Right forelimb (tissue), 1 donor: ENCODE measurements at places on chromosomes 6 and 20.

DNA sequence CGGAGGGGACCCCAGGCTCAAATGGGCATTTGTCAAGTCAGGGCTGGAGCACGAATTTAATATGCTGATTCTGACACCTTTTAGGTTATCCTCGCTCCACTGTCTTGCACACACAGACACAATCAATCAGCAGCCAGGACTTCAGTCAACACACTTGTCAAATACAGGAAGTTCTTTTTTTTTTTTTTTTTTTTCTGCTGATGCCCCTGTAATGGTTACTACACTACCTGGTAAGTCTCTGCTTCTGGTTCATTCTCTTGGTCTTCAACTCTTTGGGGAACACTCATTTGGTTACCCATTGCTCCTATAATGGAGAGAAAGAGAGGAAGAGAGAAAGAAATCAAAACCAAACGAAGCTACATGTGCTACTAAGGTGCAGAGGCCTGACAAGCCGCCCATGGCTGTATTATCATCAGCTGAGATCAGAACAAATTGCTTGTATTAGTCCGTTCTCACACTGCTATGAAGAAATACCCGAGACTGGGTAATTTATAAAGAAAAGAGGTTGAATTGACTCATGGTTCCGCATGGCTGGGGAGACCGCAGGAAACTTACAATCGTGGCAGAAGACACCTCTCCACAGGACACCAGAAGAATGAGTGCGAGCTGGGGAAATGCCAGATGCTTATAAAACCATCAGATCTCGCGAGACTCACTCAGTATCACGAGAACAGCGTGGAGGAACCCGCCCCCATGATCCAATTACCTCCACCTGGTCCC is 11.8 kb downstream of the BCAS1 start:
- no peak for DNase-seq

GRCh38 chr20:40887105-40887504 is 141.5 kb upstream of the TOP1 start:
- DNase-seq: no peak

GRCh38 chr6:129517288-129517687 is 192.7 kb downstream of the ARHGAP18 start:
- no peak for DNase-seq

GRCh38 chr20:64161356-64162238 is 2.7 kb upstream of the MYT1 start:
- peak; percentile 73 for DNase-seq

DNA sequence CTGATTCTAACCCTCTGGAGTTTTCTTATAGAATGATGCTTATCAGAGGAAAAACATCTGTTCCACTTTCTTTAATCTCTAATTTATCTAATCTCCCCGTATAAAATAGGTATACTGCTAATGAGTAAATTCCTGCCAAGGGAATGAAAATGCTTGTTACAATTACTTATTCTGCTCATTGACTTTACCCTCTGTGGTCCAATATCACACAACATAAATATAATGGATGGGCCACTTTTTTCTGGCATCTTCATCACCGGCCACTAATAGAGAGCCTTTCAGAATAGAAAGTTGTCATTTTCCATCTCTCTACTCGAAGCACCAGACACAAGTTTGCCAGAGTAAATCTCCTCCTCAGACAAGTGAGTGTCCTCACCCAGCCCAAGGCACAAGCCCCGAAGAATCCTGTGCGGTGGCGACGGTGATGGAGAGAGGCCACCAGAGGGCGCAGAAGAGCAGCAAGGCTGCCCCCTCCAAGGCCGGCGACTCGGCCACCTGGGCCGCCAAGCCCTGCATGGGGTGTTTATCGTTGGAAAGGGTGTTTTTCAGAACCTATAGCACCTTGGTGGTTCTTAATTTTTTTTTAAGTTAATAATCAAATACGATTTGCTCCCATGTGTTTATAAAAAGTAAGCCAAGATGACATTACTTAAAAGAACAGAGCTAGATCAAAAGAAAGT is 212.9 kb upstream of the ARID1B start:
- peak; percentile 86 for DNase-seq

DNA sequence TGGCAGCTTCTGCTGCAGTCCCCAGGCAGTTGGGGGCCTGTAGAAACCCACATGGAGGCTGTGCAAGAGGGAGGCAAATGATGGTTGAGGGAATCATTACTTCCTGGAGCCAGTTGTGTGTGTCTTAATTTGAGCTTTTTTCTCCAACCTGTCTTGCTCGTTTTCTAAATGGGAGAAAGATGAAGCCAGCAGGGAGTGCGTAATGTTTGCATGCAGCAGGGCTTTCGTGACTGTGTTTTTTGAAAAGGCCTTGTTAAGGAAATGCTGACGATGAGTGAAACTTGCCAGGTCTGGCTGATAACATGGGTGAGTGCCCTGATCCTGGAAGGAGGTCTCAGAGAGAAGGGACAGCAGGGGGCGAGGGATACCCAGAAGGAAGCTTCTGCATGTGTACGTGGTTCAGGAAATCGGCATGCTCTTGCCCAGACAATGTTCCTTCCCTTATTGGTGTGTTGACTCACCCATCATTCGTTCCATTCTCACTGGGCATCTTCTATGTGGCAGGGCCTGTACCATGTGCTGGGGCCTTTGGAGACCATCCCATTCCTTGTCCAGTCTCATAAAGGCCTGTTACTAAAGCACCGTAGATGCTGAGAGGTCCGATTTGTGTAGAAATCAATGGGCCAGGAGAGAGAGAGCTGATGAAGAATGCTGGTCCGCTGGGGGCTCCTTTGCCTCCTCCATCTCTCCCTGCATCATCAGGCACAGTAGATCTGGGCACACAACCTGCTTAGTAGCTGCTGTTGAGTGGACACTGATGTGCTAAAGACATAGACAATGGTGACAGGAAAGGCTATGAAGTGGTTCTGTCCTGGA is 27.4 kb downstream of the GLP1R start:
- peak; percentile 12 for DNase-seq

- DNase-seq: no peak
These were observed 361.2 kb downstream of the UTRN start for GRCh38 chr6:144646093-144647056.

DNA sequence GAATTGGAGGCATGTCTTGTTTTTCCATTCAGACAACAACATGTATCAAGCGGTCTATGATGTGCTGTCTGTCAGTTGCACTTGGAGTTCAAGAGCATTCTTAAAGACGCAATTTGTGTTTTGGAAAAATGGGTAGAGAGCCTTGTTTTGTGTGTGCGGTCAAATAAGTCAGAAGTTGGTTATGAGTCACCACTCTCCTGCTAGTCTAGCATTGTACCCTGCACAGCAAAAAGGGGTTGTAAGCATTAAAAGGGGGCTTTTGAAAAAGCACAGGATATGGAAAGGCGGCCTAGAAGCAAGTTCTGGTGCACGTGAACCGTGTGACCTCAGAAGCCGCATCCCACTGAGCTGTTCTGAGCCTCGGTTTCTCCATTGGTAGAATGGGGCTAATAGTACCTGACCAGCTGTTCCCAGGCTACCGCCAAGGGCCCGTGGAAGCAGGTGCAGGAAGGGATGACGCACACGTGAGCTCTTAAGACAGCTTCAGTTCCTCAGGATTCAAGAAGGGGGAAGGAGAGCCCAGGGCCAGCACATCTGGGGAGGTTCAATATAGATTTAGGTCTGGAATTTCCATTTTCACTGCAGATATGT is 61.6 kb upstream of the SNX9 start:
- DNase-seq: no peak

GRCh38 chr6:73798592-73798991 is 102.6 kb downstream of the CD109 start:
- DNase-seq: no peak

DNA sequence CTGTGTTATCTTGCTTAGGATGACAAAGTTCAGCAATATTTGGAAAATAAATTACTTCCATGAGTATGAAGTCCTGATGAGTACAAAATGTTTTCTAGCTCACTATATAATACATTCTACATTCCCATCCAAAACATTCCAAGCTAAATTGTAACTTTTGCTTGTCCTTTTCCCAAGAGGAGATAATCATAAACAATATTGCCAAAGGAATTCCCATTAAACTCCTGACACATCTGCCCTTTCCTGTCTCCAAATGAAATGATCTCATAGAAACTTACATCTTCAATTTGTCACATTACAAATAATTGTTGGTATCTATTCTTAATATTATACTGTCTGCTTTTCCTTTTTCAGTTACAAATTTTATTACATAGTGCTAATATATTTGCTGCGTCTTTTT is 20.4 kb upstream of the SENP6 start:
- DNase-seq: no peak

- DNase-seq: peak; percentile 2
These were observed 76.9 kb upstream of the SIRPA start for GRCh38 chr20:1818247-1818840.

GRCh38 chr6:19159089-19159488 is 678.1 kb upstream of the ID4 start:
- DNase-seq: no peak

DNA sequence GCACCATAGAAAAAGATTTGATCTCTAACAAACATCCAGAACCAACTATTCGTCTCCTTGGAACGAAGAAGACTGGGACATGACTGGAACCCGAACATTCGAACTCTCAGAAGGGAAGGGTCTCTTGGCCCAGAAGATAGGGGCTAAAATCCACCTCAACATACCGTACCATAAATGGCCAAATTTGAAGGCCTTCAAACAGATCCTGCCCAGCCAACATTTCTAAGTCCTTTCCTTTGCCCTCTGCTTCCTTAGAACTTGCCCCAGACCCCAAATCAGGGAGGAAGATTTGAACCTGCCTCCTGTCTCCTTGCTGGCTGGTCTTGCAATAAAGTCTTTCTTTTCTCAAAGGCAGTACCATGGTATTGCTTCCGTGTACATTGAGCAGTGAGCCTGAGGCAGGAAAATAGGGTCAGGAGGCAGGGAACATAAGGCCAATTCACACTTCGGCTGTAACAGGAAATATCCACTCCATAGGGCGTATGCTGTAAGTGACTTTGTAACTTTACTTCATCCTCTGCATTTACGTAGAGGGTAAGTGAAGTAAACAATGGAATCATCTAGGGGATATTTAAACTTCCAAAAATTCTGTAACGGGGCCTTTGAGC is 1.8 kb upstream of the PXDC1 start:
- peak; percentile 44 for DNase-seq

DNA sequence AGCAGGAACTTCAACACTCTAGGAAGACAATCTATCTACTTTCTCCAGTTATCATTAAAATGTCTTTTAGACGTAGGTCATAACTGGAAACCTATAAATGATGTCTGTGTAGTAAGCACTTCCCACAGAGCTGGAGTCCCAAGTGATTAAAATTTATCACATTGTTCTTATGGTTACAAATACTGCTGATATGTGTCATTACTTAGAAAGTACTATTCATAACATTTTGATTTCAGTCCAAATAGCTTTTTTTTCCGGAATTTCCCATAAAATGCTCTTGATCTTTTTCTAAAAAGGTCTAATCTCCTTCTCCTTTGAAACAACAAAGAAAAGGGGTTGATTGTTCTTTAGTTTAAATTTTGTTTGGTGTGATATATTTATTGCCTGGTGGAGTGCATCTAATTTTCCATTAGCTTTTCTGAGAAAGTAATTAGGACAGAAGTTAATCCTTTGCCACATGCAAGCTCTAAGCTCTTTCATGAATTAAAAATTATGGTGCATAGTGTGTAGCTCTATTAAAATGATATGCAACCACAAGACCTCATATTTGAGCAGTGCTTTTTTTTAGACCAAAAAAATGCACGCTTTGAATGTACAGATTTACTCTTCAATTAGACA is 132.7 kb upstream of the TCF21 start:
- DNase-seq: no peak

DNA sequence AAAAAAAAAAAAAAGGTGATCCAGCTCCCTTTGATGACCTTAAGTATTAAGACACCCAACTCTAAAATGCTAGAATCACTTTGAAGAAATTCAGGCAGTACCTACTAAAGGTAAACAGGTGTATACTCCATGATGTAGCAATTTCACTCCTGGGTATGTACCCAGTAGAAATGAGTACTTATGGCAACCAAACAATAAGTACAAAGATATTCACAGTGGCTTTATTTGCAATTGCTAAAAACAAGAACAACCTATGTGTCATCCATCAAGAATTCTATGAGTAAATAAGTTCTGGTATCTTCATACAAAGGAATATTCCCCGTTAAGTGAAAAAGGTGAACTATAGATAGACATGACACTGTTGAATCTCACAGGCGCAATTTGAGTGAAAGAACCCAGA is 29.4 kb downstream of the MDGA1 start:
- no peak for DNase-seq

DNA sequence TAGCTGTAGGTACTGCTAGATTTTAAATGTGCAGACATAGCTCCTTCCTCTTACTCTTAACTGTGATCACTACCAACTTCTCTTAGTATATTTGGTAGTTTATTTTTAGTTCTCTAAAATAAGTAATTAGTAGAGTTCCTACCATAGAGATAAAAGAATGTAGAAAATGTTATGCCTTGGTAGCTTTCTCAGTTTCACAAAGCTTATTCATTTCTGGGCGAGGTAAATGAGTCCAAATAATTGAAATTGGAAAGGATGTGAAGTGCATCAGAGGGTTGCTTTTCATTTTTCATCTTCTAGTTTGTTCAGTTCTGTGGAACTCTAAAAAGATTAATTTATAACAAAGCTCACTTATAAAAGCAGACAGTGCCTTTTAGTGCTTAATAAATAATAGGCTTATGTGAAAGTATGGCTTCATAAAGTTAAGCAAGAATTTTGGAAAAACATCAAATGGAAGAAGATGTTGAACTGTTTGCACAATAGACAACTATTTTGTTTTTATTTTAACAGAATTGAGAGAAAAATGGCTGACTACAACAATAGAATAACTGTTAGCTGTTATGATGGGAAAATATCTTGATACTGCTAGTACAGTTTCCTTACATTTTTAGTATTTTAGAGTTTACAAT is 303.7 kb downstream of the UTRN start:
- no peak for DNase-seq

DNA sequence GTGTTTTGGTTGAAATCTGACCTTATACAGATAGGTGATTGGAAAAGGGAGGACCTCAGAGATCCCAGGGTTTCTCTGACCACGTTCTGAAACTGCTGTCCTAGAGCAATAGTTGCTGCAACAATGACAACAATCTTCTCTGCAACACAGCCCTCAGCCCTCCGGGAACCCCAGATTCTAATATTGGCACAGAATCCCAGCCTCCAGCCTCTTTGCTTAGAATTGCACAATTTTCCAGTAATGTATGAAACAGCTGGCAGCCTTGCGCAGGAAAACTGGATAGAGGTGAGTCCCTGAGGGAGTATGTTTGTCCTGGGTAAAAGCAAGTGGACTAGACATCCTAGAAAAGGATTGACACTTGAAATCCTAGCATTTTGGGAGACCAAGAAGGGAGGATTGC is 30.4 kb upstream of the PNRC1 start:
- DNase-seq: peak; percentile 53

GRCh38 chr6:32905078-32905477 is 35.8 kb downstream of the HLA-DMB start:
- DNase-seq: no peak

DNA sequence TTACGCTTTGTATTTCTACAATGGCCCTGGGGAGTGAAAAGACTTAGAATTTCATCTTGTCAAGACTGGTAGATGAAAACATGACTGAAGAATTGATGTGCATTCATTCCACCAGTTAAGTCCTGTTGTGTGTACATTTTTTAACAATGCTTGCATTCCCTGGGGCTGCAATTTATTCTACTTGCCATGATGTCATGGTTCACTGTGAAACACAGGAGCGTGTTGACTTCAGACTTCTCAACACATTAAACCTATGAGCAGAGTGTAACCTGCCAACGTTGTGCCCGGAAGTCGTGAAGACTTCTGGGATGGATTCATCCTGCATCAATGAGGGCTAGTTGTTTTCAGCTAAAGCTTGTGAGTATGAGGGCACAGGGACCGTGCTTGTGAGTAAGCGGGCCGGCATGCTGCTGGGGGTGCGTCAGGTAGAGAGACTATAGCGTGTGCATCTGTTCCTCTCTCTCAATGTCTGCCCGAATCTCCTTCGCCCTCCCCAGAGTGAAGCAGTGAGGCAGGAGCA is 26.3 kb upstream of the RIMS4 start:
- no peak for DNase-seq
